ENCODE measurements at places on chromosomes 7 and 10.

DNA sequence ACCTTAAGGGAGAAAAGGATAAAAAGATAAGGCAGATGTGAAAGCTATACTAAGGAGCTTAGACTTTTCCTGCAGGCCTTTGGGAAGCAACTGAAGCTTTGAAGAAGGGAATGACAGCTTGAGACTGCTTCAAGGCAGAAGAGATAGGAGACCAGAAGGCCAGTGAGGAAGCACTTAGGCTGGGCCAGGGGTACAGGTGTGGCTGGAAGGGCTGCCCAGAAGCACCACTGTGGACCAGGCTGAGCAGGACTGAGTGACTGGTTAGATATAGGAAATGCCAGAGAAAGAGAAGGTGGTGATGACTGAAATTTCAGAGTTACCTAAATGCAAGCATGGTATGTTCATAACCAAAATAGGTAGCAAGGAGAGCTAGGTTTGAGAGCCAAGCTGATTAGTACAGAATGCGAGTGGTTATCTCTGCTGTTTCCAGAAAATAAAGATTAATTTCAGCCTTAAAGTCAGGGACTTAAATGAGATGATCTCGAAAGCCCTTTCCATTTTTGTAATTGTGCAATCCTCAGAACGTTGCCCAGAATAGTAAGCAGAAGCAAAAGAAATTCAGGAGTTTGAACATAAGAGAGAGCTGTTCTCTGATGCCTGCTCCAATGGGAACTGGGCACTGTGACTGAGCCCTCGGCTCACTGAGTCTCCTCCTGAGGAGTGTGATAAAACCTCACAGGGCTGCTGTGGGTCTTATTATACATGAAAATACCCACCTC lies 54.9 kb downstream of the MET start:
- no peak for DNase-seq

DNA sequence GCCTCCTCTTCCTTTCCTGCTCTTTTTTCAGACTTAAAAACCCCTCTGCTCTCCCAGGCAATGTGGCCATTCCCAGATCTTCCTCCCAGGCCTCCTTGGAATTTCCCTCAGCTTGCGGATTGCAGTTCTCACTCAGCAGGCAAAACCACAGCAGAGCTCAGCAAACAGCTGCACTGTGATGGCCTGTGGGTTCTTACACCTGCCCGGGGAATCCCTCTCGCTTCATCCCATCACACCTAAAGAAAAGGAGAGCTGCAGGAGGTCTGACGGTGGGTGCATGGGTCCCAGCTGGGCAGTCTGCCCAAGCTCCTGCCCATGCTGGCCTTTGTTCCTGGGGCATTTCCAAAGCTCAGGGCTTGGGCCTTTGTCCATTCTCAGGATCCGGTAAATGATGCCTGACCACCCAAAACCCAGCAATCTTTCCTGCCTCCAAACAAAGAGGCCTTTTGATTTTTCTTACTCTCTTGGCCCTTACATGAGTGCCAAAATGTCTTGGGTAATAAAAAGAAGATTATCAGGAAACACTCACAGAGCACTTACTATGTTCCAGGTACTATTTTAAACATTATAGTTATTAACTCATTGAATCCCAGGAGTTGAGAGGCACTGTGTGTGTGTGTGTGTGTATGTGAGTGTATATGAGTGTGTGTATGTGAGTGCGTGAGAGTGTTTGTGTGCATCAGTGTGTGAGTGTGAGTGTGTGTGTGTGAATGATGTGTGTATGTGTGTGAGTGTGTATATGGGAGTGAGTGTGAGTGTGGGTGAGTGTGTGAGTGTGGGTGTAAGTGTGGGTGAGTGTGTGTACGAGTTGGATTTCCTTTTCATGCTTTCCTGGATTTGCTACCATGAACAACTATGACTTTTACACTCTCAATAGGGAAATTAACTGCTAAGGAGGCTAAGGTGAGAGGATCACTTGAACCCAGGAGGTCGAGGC lies 64.5 kb upstream of the PODXL start:
- DNase-seq = no peak

GRCh38 chr10:8910314-8910713 lies 855.8 kb downstream of the GATA3 start:
- DNase-seq = no peak

DNA sequence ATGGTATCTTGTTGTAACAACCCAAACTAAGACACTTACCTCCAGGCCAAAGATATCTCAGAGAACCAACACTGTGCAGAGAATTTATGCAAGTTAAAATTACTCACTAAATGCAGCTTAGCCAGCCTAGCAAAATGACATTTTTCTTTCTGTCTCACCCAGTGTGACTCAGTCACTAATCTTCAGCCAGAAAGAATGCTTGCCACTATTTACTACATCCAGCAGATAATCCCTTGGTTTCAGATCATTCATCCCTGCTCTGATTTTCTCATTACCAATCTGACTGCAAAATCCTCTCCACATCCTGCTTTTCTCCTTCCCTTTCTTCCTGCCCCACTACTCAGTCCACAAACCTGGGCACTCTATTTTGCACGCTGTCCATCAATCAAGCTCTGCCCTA lies 93.5 kb upstream of the NEBL start:
- DNase-seq = no peak

GRCh38 chr7:3234851-3235250 lies 66.2 kb upstream of the SDK1 start:
- no peak for DNase-seq

GRCh38 chr10:18955061-18955460 lies 93.5 kb upstream of the MALRD1 start:
- no peak for DNase-seq

DNA sequence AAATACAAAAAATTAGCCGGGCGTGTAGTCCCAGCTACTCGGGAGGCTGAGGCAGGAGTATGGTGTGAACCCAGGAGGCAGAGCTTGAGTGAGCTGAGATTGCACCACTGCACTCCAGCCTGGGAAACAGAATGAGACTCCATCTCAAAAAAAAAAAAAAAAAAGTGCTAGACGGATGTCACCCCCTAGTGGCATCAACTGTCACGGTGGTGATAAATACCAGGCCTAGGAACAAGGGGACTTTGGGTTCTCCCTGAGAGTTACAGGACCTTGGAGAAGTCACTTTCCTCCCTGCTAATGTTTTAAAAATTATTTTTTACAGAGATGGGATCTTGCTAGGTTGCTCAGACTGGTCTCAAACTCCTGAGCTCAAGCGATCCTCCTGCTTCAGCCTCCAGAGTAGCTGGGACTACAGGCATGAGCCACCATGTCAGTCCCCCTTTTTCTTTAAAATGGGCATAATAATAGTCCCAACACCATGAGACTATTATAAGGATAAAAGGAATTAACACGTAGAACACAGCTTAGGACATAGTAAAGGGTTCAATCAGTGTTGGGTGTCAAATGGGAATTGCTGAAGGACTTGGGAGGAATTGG lies 2.6 kb upstream of the TMEM130 start:
- no peak for DNase-seq

DNA sequence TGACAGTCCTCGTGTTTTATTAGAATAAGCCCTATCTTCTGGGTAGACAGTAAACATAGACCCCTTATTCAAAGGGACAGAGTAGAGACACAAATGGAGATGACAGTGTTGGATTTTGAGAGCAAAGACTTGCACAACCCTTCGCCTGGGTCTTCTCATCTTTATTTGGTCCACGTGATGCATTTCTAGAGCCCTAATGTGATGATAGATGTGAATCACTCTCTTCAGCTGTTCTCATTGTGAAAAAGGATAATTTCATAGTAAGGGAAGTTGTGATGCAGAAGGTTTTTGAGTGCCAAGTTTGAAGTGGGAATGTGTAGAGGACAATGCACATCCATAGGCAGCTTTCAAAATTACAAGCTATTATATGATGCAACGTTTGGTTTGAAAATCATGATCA lies 86.3 kb downstream of the CREB5 start:
- DNase-seq = no peak

GRCh38 chr10:99742254-99742653 lies 10.2 kb downstream of the CUTC start:
- DNase-seq = no peak

DNA sequence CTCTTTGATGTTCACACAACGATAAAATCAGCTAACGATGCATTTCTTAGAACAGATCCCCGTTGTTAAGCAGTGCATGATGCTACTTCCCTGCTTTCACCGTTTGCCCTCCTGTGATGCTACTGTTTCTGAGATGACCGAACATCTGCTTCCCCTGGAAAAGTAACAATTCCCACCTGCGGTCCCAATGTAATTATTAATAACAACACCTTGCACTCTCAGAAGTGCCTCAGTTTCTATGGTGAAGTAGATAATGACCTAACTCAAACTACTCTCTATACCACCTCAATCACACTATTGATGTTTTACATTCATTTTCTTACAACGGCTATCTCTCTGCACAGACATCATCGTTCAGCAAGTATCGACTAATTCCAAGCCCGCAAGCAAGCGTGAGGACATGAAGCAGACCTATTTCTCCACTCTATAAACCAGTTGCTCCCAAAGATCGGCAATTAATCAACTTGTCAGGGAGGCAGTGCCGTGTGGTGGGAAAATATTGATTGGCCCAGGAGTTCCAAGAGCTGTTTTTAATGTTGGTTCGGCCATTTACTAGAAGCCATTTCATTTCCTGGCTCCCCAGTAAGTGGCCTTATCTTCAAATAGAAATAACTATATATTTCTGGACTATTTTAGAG lies 42.7 kb downstream of the FAM107B start:
- DNase-seq = no peak

- DNase-seq = no peak
These were observed 88.3 kb upstream of the KAT6B start for GRCh38 chr10:74738052-74738451.

GRCh38 chr10:26468291-26468690 lies 30.1 kb downstream of the APBB1IP start:
- DNase-seq = no peak

DNA sequence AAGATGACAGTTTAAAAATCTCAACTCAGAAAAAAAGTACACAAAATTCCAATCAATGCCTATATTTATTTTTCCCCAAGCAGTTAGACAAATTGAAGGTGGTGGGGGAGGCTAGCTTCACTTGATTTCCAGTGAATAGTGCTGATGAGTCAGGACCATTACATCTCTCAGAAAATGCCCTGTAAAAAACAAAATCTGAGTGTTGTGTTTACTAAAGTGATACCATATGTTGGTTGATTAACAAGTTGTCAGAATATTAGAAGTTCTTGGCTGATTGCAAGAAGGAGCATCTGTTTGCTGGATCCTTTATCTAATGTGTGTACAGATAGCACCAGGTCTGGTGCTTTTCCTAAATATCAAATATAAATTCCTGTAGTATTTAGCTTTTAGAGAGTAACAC lies 31.3 kb upstream of the KIAA1217 start:
- no peak for DNase-seq

DNA sequence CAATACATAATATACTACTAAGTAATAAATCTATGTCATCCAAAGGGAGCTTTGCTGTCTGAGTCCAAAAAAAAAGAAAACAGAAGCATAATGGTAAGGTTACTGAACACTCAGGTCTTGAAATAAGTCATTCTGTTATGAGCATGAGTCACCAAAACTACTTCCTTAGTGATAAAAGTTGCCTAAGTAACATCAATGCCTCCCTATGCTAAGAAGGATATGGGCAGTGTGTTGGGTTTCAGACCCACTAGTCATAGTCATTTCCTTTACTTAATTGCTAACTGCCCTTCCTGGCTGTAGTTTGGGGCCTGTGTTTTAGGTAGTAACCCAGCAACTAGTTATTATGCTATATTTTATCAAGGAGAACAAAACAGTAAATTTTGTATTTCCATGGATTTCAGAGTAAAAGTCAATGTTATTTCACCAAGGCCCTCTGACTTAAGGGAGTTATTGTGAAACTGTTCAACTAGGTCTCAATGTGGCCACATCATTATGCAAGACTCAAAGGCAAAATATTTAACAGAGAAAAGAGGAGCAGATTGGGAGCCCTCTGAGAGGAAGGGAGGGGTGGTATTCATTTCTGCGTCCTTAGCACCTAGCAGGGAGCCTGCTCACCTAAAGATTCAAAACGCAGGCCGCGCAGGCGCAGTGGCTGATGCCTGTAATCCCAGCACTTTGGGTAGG lies 11.7 kb upstream of the VIM start:
- peak; percentile 95 for DNase-seq

GRCh38 chr10:3741688-3742461 lies 43.1 kb downstream of the KLF6 start:
- DNase-seq = no peak
